Skin of body (tissue), 3 donors: ENCODE measurements at places on chromosomes 1 and 21. TPM values are rescaled to one million over a fixed set of nuclear protein-coding genes. Genes with fewer than 3 reads are reported as not detected.

C1orf116 gene
- total RNA-seq, result 6.4 TPM

TLR5 gene
- 5.5 TPM for total RNA-seq

CD2 gene
- 0.49 TPM for total RNA-seq

MPZ gene
- 26.5 TPM for total RNA-seq

KCNQ4 gene
- total RNA-seq, result 1.8 TPM

OPRD1 gene
- 0.20 TPM for total RNA-seq

DNA sequence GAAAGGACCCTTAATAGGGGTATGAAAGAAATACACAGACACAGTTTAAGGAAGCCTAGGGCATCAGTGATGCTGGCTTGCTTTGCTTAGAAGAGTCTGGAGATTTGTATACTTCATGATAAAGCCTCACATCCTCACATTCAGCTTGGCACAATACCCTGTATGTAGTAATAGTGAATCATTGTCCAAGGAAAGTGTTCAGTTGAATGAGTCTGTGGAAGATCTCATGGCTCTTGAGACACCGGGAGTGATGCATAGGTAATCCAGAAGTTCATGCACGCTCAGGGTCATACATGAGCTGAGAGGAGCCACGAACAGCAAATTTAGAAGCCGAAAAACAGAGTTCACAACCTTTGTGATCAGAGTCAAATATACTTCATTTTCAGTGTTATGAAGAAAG is 537.2 kb upstream of the TMPRSS15 start:
- DNase-seq, result no peak

GRCh38 chr21:42403611-42404231 is at the start of gene UBASH3A:
TSS of gene UBASH3A (plus strand) at chr21:42403902. CDS start at chr21:42403946, 44 bp downstream.
- no peak for DNase-seq

- no peak for DNase-seq
Measured at GRCh38 chr1:110785612-110786011, 87.3 kb upstream of the CD53 start.

GRCh38 chr1:74470936-74471335 is 41.5 kb downstream of the LRRC53 start:
- no peak for DNase-seq

- no peak for DNase-seq
Measured at GRCh38 chr1:33736496-33736895, 127.4 kb upstream of the HMGB4 start.

DNA sequence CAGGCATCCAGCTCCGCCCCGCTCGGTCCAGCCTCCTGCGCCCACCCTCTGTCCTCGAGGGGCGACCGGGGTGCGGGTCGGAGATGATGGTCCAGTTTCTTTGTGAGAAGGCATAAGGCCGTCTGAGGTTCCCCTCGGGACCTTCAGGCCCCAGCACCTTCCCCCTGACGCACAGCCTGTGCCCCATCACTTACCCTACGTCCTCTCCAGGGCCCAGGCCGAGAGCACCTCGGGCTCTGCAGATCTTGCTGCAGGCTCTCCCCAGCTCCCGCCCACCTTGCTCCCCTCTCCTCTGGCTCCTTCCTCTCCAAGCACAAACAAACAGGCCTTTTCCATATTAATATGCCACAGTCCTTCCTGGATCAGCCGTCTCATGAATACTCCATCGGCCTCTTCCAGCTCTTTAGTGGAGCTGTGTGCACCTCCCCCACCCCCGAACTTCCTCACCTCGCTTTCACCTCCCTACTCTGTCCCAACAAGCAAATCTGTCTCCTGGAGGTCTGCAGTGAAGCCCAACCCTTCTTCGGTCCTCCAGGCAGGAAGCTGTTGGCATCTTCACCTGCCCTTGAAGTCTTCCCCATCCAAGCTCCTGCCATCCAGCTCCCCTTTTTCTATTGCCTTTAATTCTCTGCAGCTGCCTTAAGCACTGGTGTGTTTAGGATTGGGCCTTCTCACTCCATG is 448 bp upstream of the COL9A2 start:
- no peak for DNase-seq

DNA sequence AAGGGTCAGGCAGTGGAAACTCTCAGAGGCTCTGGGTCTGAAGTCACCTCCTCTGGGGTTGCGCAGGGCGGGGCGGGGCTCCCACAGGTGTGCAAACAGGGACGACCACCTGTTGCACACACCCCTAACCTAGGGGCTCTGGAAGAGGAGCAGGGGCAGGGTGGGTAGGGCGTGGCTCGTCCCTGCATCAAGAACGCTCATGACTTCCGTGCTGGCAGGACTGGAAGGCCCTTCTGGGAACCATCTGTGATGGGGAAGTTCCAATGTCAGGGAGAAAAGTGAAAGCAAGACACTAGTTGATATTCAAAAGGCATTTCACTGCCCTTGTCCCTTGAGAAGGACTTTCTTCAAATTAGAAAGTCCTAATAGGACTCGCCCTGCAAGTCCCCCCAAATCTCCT is 22.1 kb upstream of the CLSTN1 start:
- no peak for DNase-seq

DNA sequence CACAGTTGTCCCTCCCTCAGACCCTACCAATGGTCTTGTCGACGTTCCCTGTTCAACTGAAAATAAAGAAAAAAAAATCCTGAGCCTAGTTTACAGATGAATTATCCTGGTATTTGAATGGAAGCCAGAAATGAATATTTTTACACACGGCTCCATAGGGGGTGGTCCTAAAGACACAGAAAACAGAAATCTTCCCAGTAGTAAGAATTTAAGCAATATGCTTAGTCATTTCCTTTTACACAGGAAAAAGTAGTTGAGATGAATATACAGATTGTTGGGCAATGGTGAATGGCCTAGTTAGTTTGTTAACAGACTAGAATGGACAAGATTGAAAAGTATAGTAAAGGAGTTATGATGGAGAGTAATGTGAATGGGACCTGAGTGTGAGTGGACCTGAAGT is 67.4 kb downstream of the RGS18 start:
- no peak for DNase-seq

GRCh38 chr21:25760677-25761076 is 25.9 kb downstream of the GABPA start:
- no peak for DNase-seq

GRCh38 chr1:109773203-109773899 is 9.6 kb upstream of the EPS8L3 start:
- DNase-seq, result peak; percentile 70

GRCh38 chr1:205505076-205505729 is 734 bp downstream of the CDK18 start:
- DNase-seq, result no peak

- no peak for DNase-seq
Measured at GRCh38 chr1:207336559-207337467, 15.3 kb downstream of the CD55 start.

- no peak for DNase-seq
Measured at GRCh38 chr1:52550447-52550846, 2.4 kb downstream of the TUT4 start.
